ENCODE measurements at places on chromosomes 5 and 9. TPM values are rescaled to one million over a fixed set of nuclear protein-coding genes. Genes with fewer than 3 reads are reported as not detected.

The PCDHB4 gene
- not detected for total RNA-seq

The STC2 gene
- 21.8 TPM for total RNA-seq

The PCAT7 gene
- total RNA-seq = 0.09 TPM

The HEMGN gene
- 101 TPM for total RNA-seq

The IFNA21 gene
- not detected for total RNA-seq

The ALDOB gene
- 0.80 TPM for total RNA-seq

The INSL4 gene
- not detected for total RNA-seq

The GABBR2 gene
- 0.47 TPM for total RNA-seq

The UBAC1 gene
- total RNA-seq = 309 TPM

The AK8 gene
- total RNA-seq = not detected

The ST8SIA4 gene
- total RNA-seq = 0.67 TPM

The ZNF169 gene
- 5.9 TPM for total RNA-seq

The IFNA2 gene
- not detected for total RNA-seq

The FNIP1 gene
- total RNA-seq = 24.6 TPM

The ACO1 gene
- total RNA-seq = 20.4 TPM

The UHRF2 gene
- 19.4 TPM for total RNA-seq

The TAL2 gene
- total RNA-seq = 0.89 TPM

The ANKRD34B gene
- total RNA-seq = not detected

The NRG2 gene
- total RNA-seq = not detected

The MAP1B gene
- total RNA-seq = 66.1 TPM

The KCNIP1 gene
- not detected for total RNA-seq
